ENCODE measurements at places on chromosomes 4 and X.
A peak's percentile ranks its signal among the peaks of the same experiment; 100 is the strongest.

- no peak for DNase-seq
Observed at GRCh38 chr4:172998527-172999469, 169.8 kb upstream of the GALNT7 start.

DNA sequence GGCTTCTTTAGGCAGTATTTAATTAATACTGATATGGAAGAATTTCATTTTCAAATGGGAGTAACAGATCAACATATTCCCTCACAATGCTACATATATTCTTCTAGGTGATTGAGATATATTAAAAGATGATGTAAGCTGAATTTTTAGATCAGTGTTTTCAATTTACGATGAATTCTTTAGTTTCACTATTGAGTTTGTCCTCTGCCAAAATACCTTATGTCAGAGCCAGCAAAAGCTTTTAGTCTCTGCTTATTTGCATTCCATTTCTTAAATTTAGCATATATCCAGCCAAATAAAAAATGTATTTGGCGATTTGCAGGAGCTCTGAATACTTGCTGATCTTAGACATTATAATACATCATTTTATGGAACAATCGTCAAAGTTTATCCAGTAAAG, 144.3 kb downstream of the MOSPD2 start:
- no peak for DNase-seq

GRCh38 chr4:3711183-3712111, 54.7 kb upstream of the ADRA2C start:
- no peak for DNase-seq

- no peak for DNase-seq
Observed at GRCh38 chr4:168451744-168452390, 28.4 kb downstream of the DDX60L start.

GRCh38 chr4:55801498-55801897, 18.1 kb upstream of the EXOC1L start:
- no peak for DNase-seq

DNA sequence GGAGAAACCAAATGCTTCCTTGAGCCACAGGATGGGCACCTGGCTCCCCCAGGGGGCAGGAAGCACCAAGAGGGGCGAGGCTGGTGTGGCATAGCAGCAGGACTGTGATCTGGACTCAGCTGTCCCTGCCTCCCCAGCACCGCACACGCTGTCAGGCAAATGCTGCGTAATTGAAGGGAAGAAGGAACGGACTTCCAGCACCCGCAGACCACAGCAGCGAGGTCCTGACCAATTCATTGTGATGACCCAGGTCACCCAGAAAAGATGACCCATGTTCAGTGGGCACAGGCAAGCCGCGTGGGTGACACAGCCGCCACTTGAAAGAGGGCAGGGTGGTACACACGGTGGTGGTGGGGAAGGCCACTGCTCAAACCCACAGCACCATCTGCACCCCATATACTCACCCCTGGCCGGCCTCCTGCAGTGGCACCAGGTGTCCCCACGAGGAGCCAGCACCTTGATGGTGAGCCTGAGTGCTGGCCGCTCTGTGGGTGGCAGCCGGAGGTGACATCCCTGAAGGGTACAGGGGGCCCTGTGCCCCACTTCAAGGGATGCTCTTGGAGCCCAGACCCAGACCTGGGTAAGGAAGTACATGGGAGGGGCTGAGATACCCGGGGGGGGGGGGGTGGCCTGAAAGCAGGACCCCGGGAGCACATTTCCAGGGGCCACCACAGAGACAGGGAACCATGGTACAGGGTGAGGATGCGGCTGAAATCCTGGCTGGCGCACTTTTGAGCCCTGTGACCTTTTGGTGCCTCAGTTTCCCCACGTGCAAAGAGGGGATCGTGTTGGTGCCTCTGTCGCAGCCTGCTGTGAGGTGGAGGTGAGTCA, 11.5 kb downstream of the NAT8L start:
- DNase-seq: no peak

GRCh38 chrX:10028283-10029104, 61.3 kb downstream of the CLDN34 start:
- no peak for DNase-seq

GRCh38 chr4:82373486-82373815, 340 bp downstream of the HNRNPD start:
- DNase-seq: peak; percentile 37

- no peak for DNase-seq
Observed at GRCh38 chrX:34687095-34687494, 30.0 kb upstream of the TMEM47 start.

GRCh38 chr4:174089711-174090110, 193.8 kb downstream of the FBXO8 start:
- no peak for DNase-seq

GRCh38 chr4:141849778-141850177, 213.4 kb downstream of the IL15 start:
- no peak for DNase-seq

DNA sequence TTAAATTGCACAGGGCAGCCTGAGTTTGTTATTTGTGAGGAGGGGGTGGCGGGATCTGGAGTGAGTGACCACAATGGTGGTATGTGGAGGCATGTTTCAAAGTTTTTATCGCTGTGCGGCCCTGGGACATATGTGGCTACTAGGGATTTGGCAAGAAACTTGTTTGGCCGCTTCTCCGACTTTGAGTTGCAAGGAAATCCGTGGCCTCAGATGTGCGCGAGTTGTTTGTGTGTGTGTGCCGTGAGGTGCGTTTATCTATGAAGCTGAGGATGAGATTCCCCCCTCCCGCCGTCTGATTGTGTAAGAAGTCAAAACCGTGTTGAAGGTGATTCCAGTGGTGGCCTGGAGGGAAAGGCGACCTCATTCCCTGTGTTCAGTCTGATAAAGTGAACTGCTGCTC, 1.4 kb downstream of the JADE3 start:
- no peak for DNase-seq

GRCh38 chrX:16251782-16252181, 84.5 kb downstream of the MAGEB17 start:
- no peak for DNase-seq

GRCh38 chr4:102180046-102180445, 165.2 kb downstream of the SLC39A8 start:
- no peak for DNase-seq

DNA sequence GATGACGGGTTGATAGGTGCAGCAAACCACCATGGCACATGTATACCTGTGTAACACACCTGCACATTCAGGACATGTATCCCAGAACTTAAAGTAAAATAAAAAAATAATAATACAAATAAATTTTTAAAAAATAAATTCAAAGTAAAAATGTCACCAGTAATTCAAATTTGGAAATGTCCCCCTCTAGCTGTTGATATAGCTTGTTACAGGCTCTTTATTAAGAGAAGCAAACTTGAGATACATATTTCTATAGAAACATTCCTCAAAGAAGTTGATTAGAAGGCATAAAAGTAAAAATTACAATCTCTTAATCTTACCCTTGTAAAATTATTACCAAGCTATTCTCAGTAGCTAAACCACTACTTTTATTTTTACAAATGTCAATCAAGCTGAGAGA, 1397.0 kb downstream of the FAM133A start:
- DNase-seq: no peak

DNA sequence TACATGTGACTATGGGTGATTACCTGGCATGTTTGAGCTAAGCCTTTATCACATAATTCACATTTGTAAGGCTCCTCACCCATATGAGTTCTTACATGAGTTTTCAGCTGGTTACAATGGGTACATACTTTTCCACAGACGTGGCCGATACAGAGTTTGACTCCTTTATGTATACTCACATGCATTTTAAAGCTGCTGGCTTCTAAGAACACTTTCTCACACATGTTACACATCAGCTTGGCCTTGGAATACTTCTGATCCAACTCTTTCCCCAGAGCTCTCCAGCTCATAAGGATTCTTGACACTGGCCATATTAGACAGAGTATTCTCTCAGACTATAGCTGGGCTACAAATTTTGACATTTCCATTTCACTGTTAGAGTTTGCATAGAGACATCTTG, 66.3 kb downstream of the TAB3 start:
- DNase-seq: no peak

GRCh38 chrX:152819732-152820131, 10.8 kb downstream of the CETN2 start:
- DNase-seq: no peak

DNA sequence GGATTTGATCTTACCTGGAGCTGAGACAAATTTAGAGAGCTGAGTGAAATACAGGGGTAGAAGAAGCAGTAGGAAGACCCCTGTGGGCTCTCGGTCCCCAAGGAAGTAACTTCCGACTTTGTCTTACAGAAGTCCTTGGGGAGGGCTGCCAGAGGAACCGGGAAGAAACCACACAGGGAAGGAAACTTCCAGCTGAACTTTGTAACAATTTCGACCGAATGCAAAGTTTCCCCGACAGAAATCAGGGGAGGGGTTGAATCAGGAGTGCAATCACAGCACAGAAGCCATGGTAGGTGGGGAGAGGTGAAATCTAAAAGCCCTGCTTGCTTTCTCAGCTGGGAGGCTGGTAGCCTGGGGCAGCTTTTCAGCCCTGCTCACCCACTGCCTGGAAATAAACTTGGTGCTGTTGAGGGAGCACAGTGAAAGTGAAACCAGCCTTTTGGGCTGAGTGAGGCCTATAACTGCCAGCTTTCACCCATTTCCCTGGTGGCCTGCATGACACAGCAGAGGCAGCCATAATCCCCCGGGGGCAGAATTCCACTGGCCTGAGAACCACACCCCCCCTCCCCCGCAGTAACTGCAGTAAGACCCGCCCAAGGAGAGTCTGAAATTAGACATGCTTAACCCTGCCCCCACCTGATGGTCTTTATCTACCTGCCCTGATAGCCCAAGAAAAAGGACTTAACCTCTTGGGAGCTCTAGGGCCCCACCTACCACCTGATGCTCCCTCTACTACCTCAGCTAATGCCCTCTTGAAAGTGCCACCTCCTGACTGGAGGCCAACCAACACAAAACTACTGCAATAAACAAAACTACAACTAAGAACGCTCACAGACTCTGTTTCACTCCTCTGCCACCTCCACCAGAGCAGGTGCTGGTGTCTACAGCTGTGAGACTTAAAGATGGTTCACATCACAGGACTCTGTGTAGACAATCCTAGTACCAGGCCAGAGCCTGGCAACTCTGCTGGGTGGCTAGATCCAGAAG, 248.2 kb downstream of the PARM1 start:
- DNase-seq: no peak

- DNase-seq: no peak
Observed at GRCh38 chr4:182807346-182807745, 109.8 kb downstream of the DCTD start.

DNA sequence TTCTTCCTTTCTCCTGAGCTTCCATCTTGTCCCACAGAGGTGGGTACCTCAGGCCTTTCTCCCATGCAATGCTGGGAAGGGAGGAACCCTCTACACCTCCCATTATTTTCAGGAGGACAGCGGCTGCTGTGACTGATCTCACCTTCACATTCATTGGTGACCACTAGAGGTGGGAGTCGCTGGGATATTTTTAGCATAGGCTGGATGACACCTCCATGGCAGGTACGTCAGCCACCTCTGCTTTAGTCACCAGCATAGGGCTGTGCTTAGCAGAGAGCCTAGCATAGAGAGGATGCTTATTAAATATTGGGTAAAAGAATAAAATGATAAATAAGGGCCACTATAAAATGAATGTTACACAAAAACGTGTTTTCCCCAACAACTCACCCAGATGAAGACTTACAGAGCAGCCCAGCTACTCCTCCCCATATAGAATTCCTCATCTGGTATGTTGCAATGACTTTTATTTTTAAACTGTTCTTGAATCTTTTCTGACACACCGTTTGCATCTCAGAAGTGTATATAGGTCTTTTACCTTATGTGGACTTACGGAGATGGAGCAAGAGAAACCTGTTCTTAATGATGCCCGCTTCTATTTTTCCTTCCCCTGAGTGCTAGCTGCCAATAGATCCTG, 60.9 kb upstream of the SORBS2 start:
- DNase-seq: no peak

DNA sequence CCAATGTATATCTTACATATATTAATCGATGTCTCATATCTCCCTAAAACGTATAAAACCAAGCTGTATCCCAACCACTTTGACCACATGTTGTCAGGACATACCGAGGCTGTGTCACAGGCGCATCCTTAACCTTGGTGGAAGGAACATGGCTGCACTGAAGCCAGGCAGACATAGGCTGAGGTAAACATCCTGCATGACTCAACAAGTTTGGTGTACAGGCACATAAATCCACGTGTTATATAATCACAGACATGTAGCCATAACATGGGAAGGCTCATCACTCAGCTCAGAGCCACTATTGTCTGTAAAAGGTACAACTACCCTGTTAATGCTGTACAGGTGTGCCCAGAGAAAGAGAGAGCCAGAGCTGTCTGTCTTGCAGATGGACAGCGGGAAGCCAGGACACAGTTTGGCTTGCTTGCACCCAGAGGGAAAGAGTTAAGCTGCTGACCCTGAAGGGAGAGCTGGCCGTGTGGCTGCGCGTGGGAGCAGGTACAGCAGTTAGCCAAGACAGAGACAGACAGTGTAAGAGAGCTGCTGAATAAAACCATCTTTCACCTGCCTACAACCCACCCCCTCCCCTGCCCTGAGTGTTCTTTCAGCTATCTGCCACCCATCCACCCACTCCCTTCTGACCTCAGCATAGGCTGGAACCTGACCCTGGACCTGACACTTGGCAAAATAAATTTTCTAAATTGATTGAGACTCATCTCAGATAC, 22.3 kb upstream of the ZBTB33 start:
- no peak for DNase-seq

- no peak for DNase-seq
Observed at GRCh38 chr4:6271701-6272465, 2.2 kb downstream of the WFS1 start.

DNA sequence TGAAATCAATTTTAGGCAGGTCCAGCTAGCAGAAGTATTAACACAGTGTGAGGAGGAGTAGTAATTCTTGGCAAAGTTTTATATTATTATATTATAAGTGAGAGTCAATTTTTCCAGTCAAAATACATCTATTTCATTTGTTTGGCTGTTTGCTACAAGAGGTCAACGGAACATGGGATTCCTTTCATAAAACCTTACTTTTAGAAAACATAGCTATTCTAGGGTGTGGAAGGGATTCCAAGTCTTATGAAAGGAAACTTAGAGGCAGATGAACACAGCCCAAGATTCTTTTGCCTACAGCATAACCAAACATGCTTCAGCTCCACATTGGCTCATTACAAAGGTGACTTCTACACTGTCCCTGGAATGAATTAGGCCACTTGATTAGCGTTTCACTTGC, 29.9 kb upstream of the PCDH19 start:
- no peak for DNase-seq

GRCh38 chr4:141534985-141535384, 101.4 kb upstream of the IL15 start:
- DNase-seq: no peak

DNA sequence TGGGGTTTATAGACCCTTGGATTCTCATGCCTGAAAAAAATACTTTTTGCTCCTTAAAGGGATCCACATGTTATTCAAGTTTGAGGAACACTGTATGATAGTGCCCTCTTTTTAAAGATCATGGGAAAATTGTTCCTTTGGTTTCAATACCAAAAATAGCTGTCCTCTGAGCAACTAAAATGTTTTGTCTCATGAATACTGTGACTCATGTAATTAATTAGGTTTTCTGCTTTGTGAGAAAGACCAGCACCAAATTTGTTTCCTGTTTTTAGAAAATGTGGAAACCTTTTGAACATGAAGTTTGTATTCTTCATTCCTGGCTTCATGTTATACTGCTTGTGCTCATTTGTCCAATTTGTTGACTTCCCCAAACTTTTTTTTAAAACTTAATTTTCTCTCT, 127.6 kb upstream of the SH3RF1 start:
- DNase-seq: no peak

- DNase-seq: no peak
Observed at GRCh38 chrX:115533485-115533884, 27.5 kb upstream of the PLS3 start.

Measured in stimulated activated CD4-positive, alpha-beta T cell treated with anti-CD3 and anti-CD28 coated beads, Interleukin-1b, Interleukin-23, amount 100 ng/mL, for 1 hour (primary cell).